NCI-H1417 (cell line): ENCODE measurements at places on chromosomes 16 and 17.

- DNase-seq = no peak
These were observed 30.0 kb downstream of the CREBBP start for GRCh38 chr16:3850544-3850899.

DNA sequence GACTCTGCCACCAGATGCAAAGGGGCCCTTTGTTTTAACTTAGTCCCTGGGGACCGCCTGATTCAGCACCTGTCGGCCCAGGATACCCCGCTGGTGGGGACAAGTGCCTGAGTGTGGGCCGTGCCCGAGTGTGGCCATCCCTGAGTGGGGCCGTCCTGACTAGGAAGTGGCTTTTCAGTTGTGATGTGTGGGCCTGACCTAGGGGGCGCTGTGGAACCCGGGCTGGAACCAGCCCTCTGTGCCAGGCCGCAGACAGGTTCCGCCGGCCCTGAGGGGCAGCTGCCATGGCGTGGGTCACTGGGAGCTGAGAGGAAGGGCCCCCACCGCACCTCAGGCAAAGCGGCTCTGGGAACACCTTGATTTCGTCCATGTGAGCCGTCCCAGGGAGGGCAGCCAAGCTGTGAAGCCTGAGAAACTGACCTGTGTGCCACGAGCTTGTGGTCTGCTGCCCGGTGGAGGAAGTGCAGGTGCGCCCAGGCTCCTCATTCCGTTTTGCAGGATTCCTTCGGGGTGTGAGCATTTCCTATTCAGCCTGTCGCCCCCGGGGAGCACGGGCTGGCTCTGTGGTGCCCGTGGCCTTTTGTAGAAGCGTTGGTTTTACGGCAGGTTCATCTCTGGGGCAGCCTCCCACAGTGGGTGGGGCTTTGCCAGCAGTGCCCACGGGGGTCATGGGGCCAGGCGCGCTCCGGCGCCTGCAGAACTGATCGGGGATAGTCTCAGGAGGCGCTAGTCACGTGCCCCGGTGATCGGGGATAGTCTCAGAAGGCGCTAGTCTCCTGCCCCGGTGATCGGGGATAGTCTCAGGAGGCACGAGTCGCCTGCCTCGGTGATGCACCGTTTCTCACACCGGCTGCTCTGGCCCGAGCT, 5.3 kb downstream of the RPL13 start:
- no peak for DNase-seq

DNA sequence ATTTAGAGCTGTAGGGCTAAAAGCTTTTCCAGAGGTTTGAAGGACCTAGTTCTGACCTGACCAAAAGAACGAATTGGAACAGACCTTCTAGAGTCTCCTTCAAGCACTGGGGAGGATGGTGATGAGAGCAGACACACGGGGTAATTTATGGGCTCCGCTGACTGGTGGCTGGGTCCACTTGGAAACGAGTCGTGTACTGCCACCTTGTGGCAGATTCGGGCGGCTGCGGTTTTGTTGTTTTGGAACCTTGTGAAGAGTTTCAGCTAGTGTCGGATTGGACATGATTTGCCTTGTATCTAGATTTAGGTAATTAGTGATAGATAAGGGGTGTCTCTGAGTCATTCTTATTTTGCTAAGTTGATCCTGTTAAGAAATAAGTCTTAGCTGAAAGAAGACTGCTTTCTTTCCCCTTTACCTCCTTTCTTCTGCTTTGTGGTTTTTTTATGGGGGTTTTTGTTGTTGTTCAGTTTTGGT, 98.9 kb downstream of the AATF start:
- DNase-seq = peak; percentile 78

DNA sequence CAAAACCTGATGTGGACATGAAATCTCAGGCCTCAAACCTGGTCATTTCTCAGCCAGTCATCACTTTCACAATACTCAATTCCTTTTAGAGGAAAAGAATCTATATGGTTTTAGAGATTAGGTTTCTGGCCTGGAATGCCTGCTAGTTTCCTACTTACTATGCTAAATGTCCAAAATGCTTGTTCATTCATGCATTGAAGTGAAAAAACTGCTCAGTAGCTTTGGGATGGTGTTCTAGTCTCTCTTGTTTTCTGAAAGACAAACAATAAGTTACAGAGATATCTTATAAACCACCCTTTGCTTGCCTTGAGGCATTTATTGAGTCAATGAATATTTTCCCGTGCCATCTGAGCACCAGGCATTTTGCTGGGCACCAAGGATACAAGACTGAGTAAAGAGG, 1146.5 kb upstream of the GOT2 start:
- DNase-seq = no peak

GRCh38 chr17:75516619-75517296, 430 bp downstream of the TSEN54 start:
- peak; percentile 75 for DNase-seq

DNA sequence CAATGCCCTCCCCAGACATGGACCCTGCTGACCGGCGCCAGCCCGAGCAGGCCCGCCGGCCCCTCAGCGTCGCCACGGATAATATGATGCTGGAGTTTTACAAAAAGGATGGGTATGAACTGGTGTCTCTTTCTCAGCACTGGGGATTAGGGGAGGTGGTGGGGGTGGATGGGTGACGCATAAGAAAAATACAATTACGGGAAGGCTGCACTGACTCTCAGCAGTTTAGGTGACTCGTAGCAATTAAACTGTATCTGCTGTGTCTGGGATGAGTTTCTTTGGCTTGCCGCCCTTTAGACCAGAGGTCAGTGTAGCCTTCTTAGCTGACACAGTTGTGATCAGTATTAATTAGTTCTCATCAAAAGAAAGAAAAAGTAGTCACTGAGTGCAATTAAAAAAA, 59.0 kb downstream of the ELAC2 start:
- no peak for DNase-seq

DNA sequence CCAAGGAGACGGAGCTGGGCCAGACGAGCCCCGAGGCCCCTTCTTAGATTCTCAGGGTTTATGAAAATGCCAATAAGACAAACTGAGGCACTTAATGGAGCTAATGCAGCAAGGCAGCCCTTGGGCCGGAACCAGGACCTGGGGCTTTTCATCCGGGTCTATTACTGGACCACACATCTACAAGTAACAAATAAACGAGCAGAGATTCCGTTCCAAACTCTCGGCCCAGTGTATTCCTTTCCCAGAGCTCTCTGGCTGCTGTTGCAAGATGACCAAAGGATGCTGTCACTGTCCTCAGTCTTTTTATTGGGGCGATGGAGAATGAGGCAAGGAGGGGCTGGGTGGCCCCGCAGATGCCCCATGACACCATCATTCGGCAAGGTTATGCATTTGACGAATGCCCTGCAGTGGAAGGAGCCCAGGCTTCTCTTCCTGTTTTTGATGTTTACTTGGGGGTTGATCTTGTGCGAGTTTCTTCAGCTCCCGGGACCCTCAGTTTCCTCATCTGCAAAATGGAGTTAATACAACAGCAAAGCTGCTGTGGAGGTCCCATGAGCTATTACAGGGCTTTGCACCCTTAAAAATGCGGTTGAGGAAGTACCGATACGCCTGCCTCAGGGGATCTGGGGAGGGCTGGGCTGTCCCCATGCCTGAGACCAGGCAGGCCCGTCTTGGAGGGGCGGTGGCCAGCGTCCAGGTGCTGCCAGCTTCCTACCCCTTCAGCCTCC, 1.1 kb upstream of the NTN1 start:
- no peak for DNase-seq

DNA sequence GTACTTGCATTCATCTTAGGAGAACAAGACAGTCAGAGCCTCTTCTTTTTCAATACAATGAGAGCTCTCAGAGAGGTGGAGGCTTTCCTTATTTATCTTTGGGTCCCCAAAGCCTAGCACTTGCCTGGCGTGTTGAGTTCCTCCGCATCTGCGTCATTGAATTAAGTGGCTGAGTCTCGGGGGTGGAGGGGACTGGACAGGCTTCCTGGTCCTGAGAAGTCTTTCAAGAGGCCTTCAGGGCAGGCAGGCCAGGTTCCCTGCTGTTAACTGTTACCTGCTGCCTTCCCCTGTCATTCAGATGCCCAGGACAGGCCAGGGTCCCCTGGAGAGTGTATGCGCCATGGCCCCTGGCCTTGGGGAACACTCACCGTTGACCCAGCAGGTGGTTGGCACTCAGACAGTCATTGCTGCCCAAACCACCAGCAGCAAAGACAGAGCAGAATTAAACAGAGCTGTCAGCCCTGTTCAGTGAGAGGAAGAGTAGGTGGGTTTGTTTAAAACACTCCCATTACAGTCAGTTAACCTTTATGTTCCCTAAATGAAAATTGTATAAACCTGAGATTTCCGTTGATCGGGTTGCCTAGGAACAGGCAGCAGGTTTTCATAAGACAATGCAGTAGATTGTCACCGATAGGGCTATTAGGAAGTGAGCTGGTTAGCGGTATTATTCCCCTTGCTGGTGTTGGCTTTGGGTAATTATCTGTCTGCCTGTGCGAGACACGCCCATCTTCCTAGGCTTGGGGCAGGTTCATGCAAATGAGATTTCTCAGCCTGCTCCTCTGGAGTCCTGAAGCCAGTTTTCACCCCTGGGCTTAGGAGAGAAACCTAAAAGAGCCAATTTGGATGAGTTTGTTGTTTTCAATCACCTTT, 132.7 kb downstream of the CCDC182 start:
- peak; percentile 41 for DNase-seq

GRCh38 chr17:27367121-27367981, 73.4 kb downstream of the WSB1 start:
- DNase-seq = no peak

- DNase-seq = no peak
These were observed 109.0 kb downstream of the SYCE1L start for GRCh38 chr16:77308163-77308561.

DNA sequence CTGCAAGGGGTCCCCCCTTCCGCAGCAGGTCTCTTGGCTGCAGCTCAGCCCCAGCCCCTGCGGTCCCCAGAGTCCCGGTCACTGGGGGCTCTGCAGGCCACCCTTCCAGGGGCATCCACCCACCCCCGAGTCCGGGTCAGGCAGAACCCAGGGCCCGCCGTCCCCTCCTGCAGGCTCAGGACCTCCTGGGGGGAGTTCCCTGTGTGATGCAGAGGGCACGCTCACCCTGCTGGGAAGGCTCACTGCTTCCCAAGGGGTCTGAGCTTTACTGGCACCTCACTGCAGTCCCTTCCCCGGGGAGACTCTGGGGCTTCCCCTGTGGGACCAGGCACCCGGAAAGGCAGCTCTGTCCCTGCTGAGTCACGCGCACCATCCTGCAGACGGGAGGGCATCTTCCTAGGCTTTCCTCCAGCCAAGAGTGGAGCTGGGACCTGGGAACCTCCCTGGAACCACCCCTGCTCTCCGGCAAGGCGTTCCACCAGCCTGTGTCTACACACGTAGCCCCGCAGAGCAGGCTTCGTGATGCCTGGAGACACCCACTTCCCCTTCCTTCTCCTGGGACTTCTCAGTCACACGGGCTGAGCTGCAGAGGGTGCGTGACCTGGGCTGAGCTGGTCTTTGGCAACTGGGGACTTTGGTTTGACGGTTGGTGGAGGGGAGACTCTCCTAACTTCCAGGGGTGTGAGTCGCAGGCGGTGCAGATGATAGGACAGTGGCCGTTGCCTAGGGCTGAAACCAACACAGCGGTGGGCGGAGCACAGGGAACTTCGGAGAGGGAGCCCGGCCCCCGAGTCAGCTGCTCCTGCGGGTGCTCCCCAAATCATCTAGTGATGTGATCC, 23.4 kb downstream of the SLC25A10 start:
- DNase-seq = no peak

GRCh38 chr16:3192476-3193019, 4.5 kb downstream of the OR1F1 start:
- DNase-seq = no peak

DNA sequence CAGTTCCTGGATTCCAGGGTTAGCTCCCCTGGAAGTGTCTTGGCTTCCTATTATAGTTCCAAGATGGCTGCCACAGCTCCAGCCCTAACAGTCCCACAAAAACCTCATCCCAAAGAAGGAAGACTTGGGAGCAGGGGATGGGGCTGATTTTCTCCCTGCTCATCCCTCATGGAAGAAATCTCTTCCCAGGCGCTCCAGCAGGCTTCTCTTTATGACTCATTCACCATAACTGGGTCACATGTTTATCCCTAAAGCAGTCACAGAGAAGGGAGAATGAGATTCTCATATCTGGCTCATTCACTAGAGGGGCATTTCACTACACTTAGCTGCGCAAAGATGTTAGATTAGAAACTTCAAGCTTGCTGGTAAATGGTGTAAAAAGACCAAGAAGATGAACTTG, 206.5 kb upstream of the IRX3 start:
- no peak for DNase-seq

- DNase-seq = peak; percentile 70
These were observed 428.4 kb downstream of the MAF start for GRCh38 chr16:79171931-79172705.

GRCh38 chr16:81545470-81546250, 101.1 kb downstream of the CMIP start:
- no peak for DNase-seq

GRCh38 chr17:76523084-76524037, 14.1 kb downstream of the CYGB start:
- peak; percentile 69 for DNase-seq

- DNase-seq = no peak
These were observed 65.2 kb upstream of the ZNF469 start for GRCh38 chr16:88317613-88317965.

DNA sequence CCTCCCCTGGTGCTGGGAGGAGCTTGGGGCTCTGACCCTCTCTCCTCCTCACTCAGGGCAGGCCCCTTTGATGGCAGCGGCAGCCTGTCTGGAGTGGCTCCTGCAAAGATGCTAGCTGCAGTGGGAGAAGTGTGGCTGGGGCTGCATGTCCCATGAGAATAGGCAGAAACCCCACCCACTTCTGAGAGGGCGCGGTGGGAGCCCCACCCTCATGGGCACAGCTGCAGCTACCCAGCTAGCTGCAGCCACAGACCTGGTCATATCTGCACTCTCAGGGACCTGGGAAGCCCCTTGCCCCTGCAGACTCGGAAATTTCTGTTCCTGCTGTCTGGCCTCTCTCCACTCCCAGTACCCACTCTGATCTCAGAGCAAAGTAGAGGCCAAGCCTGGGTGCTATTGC, 72.2 kb upstream of the BRD7 start:
- no peak for DNase-seq

- peak; percentile 27 for DNase-seq
These were observed 1.6 kb upstream of the KREMEN2 start for GRCh38 chr16:2962334-2963073.

- peak; percentile 77 for DNase-seq
These were observed 656 bp upstream of the GEMIN4 start for GRCh38 chr17:752620-753219.

- DNase-seq = no peak
These were observed 21.6 kb upstream of the PHOSPHO1 start for GRCh38 chr17:49252148-49252695.

GRCh38 chr16:73063854-73064211, 15.9 kb upstream of the ZFHX3 start:
- no peak for DNase-seq

- DNase-seq = no peak
These were observed 5.6 kb downstream of the ADCY9 start for GRCh38 chr16:4110680-4111079.

GRCh38 chr16:77991701-77992100, 30.6 kb upstream of the CLEC3A start:
- peak; percentile 3 for DNase-seq

DNA sequence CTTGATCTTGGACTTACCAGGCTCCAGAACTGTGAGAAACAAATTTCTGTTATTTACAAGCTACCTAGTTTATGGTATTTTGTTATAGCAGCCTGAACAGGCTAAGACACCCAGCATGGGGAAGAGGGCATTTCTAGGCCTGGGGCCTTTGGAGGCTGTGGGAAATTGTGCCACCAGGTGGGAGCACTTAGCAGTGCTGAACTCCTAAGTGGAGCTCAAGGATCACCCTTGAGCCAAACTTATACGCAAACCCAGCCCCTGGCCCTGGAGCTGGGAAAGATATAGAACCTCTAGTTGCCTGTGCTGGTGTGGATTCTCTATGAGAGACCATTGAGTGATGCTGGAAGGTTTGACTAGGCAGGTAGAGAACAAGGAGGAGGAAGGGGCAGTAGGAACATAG, 36.1 kb downstream of the MIS12 start:
- DNase-seq = no peak

GRCh38 chr17:13002761-13003453, 14.9 kb downstream of the ELAC2 start:
- peak; percentile 58 for DNase-seq
